Kidney capillary endothelial cell (primary cell): ENCODE measurements at places on chromosomes 1 and 21.
A peak's percentile ranks its signal among the peaks of the same experiment; 100 is the strongest.

GRCh38 chr1:31239653-31240241 is at the start of gene NKAIN1:
Gene NKAIN1 (minus strand): TSS chr1:31239887. CDS start chr1:31239547, 340 bp downstream.
- peak; percentile 16 for DNase-seq

DNA sequence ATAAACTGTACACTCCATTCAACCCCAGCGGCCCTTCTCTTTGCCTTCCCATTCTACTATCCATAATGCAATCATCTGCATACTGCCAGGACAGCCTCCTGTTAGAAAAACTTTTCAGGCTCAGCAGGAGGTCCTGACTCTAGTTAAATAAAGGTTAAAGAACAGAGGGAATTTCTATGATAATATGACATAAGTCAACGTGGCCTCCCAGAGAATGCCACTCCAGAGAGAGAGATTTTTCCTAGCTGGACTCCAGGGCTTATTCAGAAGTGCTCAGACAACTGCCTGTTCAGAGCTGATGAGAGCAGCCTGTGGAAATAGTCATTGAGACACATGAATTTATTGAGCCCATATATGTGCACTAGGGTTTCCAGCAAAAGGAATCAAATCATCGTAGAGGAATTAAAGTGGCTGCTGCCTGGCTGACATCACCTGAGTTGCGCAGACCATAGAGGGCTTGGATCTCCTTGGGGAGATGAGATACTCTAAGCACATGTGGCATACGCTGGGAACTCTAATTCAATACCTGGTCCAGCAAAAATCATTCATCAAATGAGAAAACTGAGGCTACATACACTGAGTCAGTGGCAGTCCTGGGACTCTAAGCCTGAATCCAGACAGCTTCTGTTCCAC is 736.2 kb downstream of the PTPRU start:
- DNase-seq: no peak

DNA sequence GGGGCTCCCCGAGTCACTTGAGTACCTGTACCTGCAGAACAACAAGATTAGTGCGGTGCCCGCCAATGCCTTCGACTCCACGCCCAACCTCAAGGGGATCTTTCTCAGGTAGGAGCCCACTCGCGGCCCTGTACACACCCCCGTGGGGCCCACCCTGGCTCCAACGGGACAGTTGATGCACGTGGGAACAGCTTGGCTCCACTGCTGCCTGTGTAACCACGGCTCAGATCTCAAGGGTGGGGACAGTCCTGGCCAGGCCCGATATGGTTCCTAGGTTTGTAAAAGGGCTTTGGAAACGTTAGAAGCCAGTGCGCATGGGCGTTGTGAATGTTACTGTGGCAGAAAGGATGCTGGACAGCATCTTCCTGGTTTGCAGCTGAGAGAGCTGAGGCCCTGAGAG is 18.8 kb downstream of the PODN start:
- DNase-seq: no peak

DNA sequence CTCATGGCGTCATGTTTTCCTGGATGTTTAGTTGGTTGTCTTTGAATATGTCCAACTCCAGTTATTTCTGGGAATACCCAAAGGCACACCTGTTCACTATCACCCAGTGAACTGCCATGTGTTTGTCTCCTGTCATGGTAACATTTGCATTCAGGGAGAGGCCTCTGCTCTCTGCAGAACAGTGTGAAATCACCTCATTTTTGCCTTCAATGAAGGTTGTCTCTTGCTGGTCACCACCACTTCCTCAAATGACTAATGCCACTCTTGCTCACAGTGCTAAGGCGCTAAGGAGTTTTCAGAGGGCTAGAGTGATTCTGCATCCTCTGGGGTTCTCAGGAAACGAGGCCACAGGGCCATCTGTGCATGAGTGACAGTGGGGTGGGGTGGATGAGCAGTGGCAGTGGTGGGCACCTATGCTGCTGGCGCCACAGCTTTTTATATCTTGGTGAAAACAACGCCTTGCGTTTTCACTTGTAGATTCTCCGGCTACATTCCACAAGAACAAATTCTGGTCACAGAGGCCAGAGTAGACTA is 60.0 kb upstream of the ATP5PO start:
- peak; percentile 57 for DNase-seq

GRCh38 chr1:103461161-103462105 is 64.1 kb upstream of the RNPC3 start:
- DNase-seq: peak; percentile 58

DNA sequence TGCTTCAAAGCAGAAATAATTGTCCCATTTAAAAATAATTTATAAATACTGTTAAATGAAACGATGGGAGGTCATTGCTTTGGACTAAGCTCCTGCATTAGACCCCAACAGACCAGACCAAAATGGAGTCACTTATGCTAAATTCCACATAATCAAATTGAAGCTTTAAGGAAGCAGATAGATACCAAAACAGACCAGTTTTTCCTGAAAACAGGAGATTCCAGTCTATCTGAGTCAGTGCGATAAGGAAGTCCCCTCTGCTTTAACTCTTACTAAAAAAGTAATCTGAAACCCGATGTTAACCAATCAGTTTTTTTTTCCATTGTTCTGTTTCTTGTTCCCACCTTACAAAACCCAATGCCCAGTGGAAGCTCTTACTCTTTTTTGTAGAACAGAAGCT is 16.2 kb upstream of the DNASE2B start:
- DNase-seq: no peak

GRCh38 chr1:72184099-72184701 is 98.1 kb downstream of the NEGR1 start:
- no peak for DNase-seq

GRCh38 chr1:211893260-211893659 is 62.7 kb upstream of the LPGAT1 start:
- DNase-seq: no peak

GRCh38 chr1:162873671-162874666 is 13.0 kb upstream of the CCDC190 start:
- DNase-seq: peak; percentile 63

- peak; percentile 58 for DNase-seq
These were observed 600.5 kb downstream of the USP25 start for GRCh38 chr21:16330082-16330907.

DNA sequence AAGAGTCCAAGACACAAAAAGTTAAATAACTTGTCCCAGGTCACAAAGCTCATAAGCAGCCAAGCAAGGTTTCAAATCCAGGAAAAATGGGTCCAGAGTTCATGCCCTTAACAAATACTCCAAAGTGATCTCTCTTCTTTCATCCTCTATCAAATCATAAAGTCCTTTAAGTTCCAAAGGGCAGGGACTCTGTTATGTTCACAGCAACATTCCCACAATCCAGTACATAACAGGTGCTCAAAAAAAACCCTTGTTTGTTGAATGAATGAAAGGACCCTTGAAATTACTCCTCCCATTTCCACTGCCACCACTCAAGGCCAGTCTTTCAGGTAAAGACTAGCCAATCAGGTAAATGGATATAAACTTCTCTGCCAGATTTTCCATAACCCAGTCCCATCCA is 2.7 kb downstream of the ABL2 start:
- DNase-seq: no peak

- DNase-seq: no peak
These were observed 35.9 kb downstream of the HEATR1 start for GRCh38 chr1:236568285-236568894.

DNA sequence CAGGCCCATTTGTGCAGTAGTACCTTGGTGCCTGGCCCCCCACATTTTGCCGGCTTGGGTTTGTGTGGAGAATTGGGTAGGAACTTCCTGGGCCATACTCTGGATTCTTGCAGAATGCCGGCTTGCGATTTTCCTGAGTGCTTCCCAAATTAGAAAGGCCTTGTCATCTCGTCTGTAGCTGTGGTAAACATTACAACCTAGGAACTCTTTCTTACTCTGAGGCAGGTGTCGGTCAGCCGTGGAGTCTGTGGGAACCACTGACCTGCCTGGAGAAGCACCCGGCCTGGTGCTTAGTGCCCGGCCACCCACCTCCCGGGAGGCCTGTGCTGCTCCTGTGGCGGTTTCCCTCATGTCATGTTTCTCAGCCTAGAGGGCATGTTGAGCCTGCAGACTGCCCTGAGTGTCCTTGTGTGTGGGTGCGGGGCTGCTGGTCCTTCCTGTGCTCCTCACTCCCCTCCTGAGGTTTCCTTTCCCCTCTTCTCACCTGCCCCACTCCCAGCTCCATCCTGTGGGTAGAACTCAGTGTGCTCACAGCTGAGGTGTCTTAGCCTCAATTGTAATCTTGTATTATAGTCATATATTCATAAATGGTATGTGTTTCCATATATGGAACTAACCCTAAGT is 64.7 kb downstream of the S100B start:
- no peak for DNase-seq

GRCh38 chr1:222975472-222976122 is 160.8 kb downstream of the DISP1 start:
- no peak for DNase-seq

- no peak for DNase-seq
These were observed 34.4 kb upstream of the LRRC7 start for GRCh38 chr1:69533343-69533742.

GRCh38 chr1:84370831-84371394 is 27.4 kb upstream of the DNASE2B start:
- no peak for DNase-seq

DNA sequence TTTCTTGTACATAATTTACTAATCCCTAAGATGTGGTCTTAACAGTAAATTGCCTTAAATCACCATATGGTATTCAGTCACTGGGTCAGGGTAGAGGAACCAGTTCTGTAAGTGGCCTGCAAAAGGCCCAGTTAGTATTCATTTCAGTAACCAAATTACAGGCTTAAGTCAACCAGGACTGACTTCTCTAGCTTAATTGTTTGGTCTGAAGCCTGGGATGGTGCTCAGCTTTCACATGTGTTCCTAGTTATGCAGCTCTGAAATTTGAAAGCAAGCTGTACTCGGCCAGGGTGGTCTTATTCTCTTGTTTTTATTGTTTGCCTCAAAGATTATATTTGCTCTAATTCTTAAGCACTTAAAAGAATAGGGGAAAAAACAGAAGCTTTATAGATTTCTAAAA is 144.6 kb downstream of the MAGI3 start:
- DNase-seq: no peak

DNA sequence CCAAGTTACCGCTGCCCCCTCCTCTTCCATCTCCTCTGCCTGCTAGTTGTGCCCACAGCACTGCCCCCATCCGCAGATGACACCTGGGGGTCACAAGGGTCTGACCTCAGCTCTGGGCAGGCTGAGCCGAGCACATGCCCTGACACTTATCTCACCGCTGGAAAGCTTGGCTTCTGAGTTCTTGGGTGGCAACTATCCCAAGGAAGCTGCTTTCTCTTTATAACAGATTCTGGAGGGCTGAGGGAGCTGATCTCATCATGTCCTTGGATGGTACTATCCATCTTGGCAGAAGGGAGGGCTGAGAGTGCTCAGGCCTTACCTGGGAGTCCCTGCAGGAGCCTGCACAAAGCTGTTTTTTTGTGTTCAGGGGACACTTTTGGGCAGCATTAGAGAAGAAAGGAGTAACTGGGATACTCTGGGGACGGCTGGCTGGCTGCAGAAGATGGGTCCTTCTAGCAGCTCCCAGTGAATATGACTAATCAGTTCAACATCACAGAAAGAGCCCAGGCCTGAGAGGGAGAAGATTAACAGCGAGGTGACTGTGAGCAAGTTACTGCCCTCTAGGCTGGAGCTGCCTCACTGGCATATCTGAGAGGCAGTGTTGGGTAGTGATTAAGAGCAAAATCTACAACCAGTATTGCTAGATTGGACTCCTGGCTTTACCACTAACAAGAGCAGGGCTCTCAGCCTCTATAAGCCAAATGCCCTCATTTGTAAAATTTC is 71.6 kb downstream of the PLXNA2 start:
- DNase-seq: no peak

- no peak for DNase-seq
These were observed 2.7 kb downstream of the MLLT11 start for GRCh38 chr1:151062741-151063371.

DNA sequence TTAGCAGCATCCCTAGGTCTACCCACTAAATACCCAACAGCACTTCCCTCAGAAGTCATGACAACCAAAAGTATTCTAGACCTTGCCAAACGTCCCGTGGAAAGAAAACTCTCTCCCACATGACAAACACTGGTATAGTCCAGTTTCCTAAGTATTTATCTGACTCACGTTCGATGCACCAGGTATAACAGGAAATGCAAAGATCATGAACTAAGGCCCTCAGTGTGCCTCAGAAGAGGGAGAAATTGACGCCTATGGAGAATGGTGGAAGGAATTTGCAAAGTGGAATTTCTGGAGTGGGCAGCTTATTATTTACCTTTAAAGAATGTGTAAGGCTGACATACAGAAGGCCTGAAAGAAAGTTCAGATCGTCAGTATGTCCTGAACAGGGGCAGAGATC is 523.6 kb upstream of the DAB1 start:
- no peak for DNase-seq

- DNase-seq: no peak
These were observed 11.7 kb upstream of the C2CD2 start for GRCh38 chr21:41965461-41966013.

DNA sequence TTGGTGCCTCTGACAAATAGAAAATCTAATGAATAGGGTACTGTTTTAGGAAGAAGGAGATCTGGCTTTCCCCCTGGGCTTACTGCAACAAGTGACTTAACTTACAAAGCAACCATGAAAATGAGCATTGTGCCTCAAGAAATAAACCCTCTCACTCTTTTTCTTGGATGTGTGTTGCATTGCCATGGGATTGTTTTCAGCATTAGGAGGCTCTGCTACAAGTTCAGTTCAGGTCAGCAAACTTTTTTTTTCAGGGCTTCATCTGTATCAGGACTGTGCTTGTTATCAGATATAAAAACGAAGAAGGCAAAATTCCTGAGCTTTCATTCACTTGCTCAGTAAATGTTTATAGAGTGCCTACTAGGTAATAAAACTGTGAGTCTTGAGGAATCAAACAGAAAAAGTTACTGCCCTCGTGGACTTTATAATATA is 37.8 kb upstream of the DOCK7 start:
- DNase-seq: no peak

- DNase-seq: no peak
These were observed 16.3 kb upstream of the PIGC start for GRCh38 chr1:172460177-172460576.

GRCh38 chr1:43861337-43861736 is 72.3 kb upstream of the ARTN start:
- DNase-seq: peak; percentile 43

GRCh38 chr1:160211046-160211790 is 6.0 kb downstream of the PEA15 start:
- DNase-seq: no peak

DNA sequence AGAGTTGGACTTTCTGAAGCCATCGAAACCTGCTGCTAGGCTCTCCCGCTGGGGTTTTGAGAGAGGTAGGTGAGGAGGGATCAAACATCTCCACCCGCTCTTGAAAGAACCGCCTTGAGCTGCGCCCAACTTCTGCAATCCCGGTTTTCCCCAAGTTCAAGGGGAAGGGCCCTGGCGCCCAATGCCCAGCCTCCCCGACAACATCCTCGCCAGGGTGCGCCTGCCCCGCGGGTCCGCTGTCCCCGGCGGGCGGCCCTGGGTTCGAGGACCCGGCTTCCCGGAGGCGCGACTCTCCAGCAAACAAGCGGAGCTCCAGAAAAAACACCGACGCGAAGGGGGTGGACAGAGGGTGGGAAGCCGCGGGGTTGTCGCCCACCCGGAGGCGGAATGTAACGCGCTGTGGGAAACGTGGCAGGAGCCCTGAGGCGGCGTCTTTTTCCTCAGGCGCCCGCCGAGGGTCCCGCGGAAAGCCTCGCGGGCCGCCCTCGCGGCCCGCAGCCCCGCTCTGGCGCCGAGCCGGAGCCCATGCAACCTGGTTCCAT is 607 bp downstream of the BTG3 start:
- DNase-seq: peak; percentile 12

- no peak for DNase-seq
These were observed 81.8 kb downstream of the SMYD3 start for GRCh38 chr1:246425139-246425794.
